ENCODE measurements at places on chromosomes 4 and X.

DNA sequence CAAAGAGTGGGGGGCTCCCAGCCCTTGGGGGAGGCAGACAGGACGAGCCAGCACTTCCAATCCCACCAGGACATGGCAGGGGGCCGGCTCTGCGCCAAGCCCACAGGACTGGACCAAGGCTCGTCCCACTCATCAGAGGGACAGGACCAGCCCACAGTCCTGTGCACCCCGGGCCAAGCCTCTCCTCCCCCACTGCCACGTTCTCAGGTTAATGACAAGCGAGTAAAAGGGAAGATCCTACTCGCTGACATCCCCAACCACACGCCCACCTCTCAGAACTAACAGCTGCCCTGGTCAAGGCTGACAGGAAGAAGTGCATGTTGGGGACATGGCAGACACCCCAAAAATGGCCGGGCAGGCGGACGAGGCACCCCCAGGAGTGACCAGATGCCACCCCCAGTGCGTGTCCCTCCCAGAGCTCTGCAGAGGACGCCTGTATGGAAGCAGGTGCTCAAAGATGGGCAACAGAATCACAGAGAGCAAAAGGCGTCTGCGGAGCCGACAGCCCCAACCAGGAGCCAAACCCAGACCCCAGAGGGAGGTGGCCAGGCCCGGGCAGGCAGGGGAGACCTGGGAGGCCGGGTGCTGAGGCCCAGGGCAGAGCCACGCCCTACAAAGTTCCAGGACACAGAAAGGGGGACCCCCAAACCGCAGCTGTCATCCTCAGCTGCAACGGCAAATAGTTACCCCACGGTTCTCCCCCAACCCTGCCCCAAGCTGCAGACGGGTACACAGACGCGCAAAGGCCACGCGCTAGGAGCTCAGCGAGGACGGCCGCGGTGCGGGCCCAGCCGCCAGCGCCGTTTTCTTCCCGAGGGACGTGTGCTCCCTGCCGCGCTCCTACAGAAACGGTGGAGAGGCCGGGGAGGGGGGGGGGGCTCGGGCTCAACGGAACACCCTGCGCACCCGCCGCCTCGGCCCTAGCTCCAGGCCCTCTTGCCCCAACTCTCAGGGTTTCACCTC is 1.7 kb downstream of the CTBP1 start:
- no peak for DNase-seq

- DNase-seq = no peak
Observed at GRCh38 chr4:187251896-187252295, 528.2 kb upstream of the FAT1 start.

GRCh38 chr4:78653655-78654054 is 102.1 kb downstream of the ANXA3 start:
- no peak for DNase-seq

- DNase-seq = no peak
Observed at GRCh38 chr4:10738826-10739489, 54.4 kb upstream of the CLNK start.

- no peak for DNase-seq
Observed at GRCh38 chrX:70479922-70480659, 35.5 kb downstream of the DLG3 start.

DNA sequence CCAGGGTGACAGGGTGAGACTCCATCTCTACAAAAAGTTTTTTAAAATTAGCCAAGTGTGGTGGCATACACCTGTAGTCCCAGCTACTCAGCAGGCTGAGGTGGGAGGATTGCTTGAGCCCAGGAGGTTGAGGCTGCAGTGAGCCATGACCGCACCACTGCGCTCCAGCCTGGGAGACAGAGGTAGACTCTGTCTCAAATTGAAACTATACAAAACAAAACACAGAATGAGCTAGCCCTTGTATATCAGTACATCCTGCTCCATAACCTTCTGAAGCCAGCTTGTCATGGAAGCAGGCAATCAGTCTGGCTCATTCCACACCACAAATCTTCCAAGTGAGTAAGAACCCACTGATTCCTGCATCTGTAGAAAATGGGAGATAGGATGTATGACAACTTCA is 49.0 kb downstream of the CD99L2 start:
- no peak for DNase-seq

- no peak for DNase-seq
Observed at GRCh38 chrX:48890934-48891401, 6.6 kb downstream of the TIMM17B start.

GRCh38 chr4:138627096-138627495 is 384.9 kb upstream of the SLC7A11 start:
- DNase-seq = no peak

- DNase-seq = no peak
Observed at GRCh38 chr4:74097631-74098426, 1.2 kb downstream of the CXCL2 start.

GRCh38 chrX:47877327-47877726 is 40.6 kb downstream of the ZNF81 start:
- DNase-seq = no peak

DNA sequence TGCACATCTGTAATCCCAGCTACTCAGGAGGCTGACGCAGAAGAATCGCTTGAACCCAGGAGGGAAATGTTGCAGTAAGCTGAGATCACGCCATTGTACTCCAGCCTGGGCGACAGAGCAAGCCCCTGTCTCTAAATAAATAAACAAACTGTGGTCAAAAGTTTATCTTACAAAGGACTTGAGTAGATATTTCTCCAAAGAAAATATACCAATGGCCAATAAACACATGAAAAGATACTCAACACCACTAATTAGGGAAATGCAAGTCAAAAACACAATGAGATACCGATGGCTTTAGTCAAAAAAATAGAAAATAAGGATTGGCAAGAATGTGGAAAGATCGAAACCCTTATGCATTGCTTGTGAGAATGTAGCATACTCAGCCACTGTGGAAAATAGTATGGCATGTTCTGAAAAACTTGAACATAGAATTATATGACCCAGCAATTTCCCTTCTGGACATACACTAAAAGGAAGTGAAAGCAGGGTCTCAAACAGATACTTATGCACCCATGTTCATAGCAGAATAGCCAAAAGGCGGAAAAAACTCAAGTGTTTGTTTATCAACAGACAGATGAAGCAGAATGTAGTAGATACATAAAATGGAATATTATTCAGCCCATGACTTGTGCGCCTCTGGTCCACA is 2.0 kb upstream of the CFAP97 start:
- no peak for DNase-seq

- DNase-seq = peak; percentile 92
Observed at GRCh38 chr4:1209821-1210220, 37.4 kb upstream of the SPON2 start.

DNA sequence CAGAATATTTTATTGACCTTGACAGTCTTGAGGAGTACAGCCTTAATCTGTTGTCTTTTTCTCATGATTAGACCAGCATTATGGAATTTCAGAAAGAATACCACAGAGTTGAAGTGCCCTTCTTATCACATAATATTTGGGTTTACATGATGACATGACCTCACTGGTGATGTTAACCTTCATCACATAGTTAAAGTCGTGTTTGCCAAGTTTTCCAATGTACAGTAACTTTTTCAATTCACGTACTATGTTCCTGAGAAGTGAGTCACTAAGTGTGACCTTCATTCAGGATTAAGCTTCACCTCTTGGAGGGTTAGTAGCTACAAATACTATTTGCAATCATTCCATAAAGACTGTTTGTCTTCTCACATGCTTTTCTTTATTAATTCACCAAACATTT is 52.1 kb downstream of the RAB40A start:
- DNase-seq = no peak

- DNase-seq = no peak
Observed at GRCh38 chrX:33970028-33970967, 161.8 kb downstream of the FAM47A start.

- no peak for DNase-seq
Observed at GRCh38 chrX:15747626-15748173, 9.6 kb downstream of the CA5B start.

DNA sequence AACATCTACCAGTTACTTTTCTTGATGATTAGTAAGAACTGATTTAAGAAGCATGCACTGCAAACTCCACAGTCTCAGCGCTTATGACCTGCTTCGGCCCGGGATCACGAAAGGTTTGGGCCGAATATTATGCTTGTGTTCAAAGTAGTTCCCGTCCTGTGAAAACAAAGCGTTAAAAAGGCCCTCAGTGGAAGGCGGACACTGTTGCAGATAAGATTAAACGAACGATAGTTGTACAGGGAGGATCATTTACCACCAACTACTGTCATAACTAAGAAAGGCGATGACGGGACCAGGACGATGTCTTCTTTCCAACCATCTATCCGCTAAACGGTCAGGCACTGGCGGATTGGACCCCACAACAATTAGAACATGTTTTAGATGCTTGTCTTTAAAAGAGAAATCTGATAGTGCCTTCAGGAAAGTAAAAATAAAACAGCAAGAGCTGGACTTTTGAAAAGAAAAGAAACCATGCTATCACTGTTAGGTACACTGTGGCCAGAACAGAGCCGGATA is 21.1 kb downstream of the PDLIM3 start:
- DNase-seq = no peak

DNA sequence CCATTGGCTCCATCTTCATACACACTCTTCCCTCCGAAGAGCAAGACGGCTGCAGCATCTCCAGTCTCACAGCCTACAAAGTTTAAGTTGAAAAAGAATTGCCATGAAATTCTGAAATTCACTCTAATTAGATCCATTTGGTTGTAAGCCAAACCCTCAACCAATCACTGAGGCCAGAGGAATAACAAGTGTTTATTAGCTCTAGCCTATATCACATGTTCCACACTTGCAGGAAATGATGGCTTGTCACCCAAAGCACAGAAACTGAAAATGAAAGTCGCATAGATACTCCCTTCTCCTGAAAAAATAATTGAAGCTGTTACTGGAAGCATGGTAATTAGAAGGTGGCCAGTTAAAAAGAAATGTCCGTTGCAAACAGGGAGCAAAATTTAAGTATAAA is 1071.8 kb downstream of the CCSER1 start:
- DNase-seq = no peak

DNA sequence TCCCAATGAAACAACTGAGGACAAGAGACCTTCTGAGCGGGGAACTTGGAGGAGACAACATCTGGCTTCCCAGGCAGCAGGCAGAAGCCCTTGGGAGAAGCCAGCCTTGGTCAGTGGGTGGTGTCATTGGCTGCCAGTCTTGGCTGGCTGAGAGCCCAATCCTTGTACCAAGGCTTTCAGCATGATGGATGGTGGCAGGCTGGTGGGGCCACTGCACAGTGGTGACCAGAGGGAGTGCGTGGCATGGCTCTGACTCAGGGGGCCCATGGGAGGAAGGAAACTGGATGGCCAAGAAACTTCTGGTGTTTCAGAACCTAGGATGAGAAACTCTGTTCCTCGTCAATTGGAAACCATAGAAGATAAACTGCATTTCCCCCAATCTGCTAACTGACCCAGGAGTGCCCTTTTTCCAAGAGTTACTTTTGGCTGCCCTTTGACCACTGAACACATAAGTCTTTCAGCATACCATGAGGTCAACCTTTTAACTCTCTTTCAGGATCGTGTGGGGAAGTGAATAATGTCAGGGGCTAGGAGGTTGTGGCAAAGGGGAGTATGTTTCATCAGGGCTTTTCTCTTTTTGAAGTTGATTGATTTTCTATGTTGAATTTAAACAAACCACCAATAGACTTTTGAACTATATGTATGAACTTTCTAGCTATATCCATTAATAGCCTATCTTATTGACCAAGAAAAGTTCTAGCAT is 60.9 kb downstream of the SOWAHB start:
- DNase-seq = no peak

GRCh38 chrX:150880808-150881165 is 17.7 kb downstream of the CD99L2 start:
- no peak for DNase-seq

DNA sequence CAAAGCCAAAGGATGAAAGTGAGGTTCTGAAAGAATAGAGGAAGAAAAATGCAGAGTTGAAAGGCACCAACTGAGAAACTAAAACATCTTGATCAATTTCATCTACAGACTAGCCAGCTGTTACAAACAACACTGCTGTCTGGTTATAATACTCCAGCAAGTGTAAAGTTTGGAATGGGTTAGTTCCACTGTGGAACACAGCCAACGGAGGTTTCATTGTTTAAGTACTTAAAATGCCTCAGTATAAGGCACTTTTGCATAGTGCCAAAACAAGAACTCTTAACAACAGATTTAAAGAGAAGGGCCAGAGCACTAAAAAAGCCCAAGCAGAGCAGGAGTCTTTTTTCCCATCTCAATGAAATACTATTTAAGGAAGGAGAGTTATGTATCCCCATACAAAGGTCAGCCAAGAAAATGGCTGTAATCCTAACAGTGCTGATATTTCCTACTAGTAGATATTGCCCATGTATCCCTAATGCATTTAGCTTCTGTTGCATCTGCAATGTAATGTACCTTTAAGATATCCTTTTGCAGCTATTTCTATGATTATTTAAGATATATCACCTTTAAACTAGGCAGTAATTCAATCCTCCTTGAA is 16.5 kb downstream of the ACSL4 start:
- no peak for DNase-seq

DNA sequence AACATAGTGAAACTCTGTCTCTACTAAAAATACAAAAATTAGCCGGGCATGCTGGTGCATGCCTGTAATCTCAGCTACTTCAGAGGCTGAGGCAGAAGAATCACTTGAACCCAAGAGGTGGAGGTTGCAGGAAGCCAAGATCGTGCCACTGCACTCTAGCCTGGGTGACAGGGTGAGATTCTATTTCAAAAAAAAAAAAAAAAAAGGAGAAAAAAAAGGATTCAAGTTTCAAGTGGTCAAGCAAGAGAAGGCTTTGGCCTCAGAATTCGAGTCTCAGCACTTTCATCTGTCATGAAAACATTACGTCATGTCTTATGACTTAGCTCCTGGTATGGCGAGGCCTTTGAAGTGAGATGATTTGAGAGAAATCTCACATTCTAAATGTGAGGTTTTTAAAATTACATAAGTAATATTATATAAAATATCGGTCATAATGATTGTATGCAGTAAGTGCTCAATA is 21.2 kb upstream of the DHRSX start:
- no peak for DNase-seq

GRCh38 chr4:96497621-96498020 is 657.7 kb downstream of the PDHA2 start:
- no peak for DNase-seq

- peak; percentile 59 for DNase-seq
Observed at GRCh38 chrX:47143894-47144625, 442 bp downstream of the NDUFB11 start.

DNA sequence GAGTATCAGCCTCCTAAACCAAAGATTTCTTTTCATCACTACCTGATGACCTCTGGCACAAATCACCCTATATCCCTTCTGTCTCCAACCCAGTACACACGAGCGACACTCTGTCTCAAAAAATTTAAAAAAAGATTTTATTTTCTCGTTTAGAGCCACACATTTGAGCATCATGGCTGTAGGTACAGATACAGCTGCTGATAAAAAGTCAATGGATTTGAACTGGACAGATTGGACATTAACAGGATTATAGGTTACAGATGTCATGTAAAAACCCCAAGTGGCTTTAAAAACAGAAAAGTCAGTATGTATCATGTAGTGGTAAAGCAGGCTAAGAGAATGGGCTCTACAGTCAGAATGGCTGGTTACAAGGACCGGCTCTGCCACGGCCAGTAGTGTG is 171.1 kb downstream of the SCFD2 start:
- no peak for DNase-seq

DNA sequence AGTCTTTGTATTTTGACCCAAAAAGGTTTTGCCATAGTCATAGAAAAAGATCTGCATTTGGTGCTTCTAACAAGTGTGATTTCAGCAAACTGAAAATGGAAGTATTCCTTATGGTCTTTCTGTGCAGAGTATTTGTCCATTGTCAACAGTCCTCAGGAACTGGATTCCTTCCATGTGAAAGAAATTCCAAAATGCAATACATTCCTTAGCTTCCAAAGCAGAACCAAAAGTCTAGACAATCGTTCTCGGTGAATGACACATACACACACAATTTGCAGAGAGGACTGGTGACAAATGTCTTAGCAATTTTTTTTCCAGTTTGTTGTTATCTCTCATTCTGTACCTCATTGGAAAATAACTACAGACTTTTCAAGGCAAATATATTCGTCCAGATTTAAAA is 562.2 kb upstream of the SLIT2 start:
- DNase-seq = peak; percentile 80

Data from AG08395 (cell line).